NCI-H1105 (cell line): ENCODE measurements at places on chromosomes 5 and 9.

- DNase-seq = no peak
Observed at GRCh38 chr5:108515517-108516105, 133.7 kb upstream of the FBXL17 start.

GRCh38 chr9:33131790-33132772 lies 35.1 kb downstream of the B4GALT1 start:
- DNase-seq = no peak

DNA sequence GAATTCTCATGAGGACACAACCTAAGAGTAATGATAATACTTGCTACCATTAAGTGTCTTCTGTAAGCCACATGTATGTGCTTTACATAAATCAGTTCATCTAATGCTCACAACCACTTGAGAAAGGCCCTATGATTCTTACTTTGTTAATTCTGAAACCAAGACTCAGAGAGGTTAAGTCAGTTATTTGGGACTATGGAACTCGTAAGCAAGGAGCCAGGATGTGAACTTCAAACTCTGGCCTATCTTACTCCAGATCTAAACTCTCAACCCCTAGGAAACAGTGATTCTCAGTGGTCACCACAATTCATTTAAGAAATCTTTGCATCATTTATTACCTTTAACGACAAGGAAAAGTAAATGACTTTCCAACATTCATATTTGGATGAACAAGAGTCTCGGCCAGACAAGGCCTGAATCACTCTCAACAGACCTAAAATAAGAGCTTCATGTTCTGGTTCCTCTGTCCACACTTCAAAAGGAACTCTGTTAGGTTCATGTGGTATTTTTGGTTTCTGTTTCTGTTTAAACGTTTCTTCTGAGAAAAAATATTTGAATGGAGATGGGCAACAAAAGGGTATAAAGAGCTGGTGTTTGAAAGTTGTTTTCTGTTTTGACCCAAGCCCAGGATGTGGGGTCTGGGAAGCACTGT lies 104.8 kb downstream of the LPAR1 start:
- DNase-seq = no peak

DNA sequence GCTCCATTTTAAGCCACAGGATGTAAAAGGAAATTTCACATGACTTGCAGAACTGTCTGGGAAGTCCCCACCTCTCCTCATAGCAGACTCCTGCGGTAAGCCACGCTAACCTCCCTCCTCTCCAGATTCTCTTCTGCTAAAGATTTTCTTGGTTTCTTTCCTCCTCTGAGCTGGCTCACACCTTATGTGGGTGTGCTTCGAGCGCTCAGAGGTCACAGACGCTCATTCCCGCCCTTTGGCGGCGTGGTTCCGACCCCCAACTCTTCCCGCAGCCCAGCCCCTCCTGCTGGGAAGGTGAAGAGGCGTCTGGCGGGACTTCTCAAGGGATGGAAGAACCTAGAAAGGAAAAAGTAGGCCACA lies 32.9 kb upstream of the CDK20 start:
- DNase-seq = no peak

DNA sequence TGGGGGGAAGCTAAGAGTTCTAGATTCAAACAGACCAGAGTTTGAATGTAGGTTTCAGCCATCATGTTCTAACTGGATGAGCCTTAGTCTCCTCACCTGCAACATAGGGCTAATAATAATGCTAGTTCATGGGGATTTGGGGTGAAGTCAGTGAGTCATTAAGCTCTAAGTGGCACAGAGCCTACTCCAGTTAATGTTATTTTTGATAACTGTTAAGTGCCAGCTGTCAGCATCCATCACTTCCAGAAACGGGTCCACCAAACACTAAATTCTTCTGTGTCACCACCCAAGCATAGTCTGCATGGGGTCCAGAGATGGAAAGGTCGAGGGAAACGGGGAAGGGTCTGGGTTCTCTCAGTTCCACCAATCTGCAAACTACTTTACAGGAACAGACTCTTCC lies 1.8 kb upstream of the TSC1 start:
- no peak for DNase-seq
